ENCODE measurements at places on chromosomes 2 and 18. TPM values are rescaled to one million over a fixed set of nuclear protein-coding genes. Genes with fewer than 3 reads are reported as not detected.

- no peak for DNase-seq
These were observed 121.6 kb downstream of the ARL4C start for GRCh38 chr2:234375176-234375880.

DNA sequence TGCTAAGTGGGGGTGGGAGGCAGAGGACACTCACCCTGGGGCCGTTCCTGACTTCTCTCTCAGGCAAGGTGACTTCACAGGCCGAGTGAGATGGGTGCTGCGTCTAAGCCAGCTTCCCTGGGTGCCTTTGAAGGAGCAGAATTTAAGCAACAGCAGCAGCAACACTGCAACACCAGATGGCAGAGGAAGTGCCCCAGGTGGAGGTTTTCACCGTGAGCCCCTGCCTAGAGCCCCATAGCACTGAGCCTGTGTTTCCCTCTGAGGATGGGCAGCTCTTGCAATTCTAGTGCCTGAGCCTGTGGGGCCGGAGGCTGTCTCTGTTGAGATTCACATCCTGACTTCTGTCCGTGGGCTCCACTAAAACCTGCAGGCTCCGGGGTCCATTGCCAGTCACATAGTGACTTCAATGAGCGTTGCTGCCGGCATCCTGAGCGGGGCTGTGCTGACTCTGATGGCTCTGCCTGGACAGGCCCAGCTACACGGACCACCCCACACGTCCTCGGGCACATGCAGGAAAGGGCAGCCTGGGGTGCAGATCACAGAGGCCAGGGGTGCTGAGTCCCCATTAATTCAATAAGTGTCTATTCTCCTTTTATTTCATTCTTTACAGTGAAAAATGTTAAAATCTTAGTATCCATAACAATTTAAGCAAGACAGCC is 218.8 kb downstream of the SNTG2 start:
- DNase-seq = no peak

GRCh38 chr2:102074152-102074783 is 68.3 kb upstream of the IL1R1 start:
- no peak for DNase-seq

GRCh38 chr2:182642328-182642727 is 73.7 kb upstream of the DNAJC10 start:
- DNase-seq = no peak

DNA sequence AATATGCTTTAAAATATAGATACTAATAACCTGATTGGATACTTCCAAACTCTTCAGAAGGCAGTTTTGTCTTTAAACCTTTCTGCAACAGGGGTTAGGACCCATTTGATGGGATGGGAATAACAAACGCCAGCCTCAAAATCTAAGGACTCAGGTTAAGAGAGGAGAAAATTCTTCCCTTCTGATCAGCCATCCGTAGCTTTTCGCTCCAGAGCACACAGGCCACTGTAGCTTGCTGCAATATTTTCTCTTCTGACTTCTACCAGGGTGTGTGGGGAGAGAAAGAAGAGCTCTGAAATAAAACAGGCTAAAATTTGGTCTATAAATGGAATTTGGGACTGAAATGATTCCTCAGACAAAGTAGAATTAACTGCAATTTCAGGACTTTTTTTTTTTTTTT is 95.1 kb downstream of the ALPK2 start:
- DNase-seq = no peak

DNA sequence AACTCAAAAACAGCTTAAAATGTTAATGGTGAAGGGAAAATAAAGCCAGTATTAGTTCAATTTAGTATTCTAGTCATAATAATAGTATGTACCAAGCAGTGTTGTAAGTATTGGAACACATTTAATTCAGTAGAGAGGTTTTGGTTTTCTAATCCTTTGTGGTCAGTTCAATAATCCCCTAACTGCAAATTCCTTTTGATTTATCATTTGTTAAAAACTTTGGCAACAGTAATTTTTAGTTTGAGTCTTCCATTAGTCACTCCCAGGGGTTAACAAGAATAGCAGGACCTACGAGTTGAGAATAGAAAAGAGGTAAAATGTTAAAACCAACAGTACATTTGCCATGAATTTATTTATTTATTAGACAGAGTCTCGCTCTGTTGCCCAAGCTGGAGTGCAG is 10.7 kb downstream of the MRPL44 start:
- no peak for DNase-seq

DNA sequence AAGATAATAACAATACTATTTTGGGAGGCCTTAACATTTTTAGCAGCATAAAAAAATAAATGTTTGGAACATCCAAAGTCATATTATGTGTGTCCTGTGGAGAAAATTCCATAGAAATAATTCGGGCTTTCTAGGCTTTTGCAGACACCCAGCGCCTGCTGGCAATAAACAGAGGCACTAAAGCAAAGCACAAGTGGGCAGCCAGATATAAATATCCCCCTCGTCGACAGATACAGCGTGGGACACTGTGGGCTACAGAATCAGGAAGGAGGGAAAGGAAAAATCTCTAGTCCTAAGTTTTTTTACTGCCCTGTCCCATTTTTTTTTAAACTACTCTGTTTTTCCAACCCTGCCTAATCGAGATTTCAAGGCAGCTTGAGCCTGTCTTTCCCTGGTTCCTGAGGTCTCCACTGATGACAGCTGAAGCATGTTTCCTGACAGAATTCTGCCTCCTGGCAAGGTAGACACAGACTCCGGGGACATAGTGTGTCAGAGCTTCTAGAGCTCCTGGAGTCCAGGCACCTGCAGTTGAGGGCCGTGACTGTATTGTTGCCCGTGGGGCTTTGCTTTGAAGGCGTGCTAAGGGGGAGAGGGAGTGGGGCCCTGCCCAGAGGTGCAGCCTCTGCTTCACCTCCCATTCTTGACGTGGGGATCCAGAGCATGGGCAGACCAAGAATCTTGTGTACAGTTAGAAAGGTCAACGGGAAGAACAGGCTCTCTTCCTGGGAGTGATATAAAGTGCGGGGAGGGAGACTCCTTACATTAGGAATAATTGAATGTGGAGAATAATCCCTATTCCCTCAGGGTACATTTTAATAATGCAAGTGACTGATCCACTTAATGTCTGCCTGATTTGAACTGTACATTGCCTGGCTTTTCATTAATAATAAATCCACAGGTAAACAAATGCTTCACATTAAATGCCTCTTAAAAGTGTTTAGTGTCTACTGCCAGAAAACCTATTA is 232.3 kb downstream of the DCC start:
- DNase-seq = no peak

DNAJC5G gene
- total RNA-seq = not detected

CNDP1 gene
- 0.29 TPM for total RNA-seq

DSG1 gene
- not detected for total RNA-seq

ANKRD30B gene
- total RNA-seq = not detected

GNLY gene
- total RNA-seq = not detected

CHRND gene
- not detected for total RNA-seq

All from progenitor cell of endocrine pancreas (in vitro differentiated cells).